K562 (cell line): ENCODE measurements at places on chromosomes 2 and 18. TPM values are rescaled to one million over a fixed set of nuclear protein-coding genes. Genes with fewer than 3 reads are reported as not detected.

The LYPD1 gene
- not detected in 2 replicates for total RNA-seq

The ARL6IP6 gene
- total RNA-seq = 31.5 and 33.9 TPM in 2 replicates

The ASIC4 gene
- total RNA-seq = 13.5 and 14.7 TPM in 2 replicates

The PLB1 gene
- total RNA-seq = 0.07 TPM in 1 of 2 replicates, not detected in the other

The ARHGEF4 gene
- not detected in 2 replicates for total RNA-seq

The STPG4 gene
- total RNA-seq = not detected in 2 replicates

The ASB18 gene
- not detected in 2 replicates for total RNA-seq

GRCh38 chr2:61065714-61066709, at the start of gene SANBR:
Gene SANBR (plus strand): TSS chr2:61065871. CDS start chr2:61070351, 4,480 bp downstream.
- peak; percentile 97 for DNase-seq

GRCh38 chr2:238947920-238948710, 100.2 kb downstream of the TWIST2 start:
- no peak for DNase-seq

DNA sequence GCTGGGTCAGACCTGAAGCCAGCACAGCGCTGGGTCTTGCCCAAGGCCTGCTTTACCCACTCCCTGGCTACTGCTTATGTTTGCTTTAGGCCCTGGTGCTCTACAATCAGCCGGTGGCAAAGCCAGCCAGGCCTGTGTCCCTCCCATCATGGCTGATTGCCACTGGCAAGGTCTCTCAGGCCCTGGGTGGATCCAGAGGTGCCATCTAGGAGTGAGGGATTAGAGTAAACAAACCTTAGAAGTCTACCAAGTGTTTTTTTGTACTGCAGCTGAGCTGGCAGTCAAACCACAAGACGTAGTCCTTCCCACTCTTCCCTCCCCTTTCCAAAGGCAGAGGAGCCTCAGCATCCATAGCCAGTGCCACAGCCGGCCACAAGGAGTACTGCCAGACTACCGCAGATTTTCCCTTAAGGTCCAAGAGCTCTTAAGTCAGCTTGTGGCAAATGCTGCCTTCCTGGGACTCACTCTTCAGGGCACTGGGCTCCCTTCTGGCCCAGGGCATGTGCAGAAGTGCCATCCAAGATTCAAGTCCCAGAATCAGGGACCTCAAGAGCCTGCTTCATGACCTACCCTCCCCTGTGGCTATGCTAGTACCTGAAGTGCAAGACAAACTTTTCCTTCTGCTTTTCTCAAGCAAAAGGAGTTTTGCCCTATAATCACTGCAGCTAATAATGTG, 20.0 kb downstream of the IL1RL2 start:
- no peak for DNase-seq

DNA sequence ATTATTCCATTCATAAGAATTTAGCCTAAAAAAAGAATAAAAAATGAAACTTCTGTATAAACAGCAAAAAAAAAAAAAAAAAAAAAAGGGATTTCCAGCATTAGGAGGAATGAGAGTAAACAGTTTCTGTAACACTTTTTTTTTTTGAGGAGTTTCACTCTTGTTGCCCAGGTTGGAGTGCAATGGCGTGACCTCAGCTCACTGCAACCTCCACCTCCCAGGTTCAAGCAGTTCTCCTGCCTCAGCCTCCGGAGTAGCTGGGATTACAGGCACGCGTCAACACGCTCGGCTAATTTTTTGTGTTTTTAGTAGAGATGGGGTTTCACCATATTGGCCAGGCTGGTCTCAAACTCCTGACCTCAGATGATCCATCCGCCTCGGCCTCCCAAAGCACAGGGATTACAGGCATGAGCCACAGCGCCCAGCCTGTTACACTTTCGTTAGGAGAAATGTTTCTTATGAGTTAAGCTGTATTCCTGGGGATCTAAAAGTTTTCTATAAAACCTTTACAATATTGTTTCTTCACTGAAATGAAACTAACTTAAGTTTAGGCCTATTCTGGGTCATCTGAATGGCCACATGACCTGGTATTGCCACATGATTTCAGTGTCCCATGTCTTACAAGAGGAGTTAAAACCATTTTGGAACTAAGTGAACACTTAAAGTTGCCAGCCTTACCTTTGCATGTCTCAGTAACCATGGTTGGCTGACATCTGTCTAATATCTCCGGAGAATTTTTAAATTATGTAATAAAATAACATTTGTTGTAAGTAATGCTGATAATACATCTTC, 17.5 kb downstream of the SMAD2 start:
- DNase-seq = no peak

- DNase-seq = no peak
These were observed 23.5 kb downstream of the MAL start for GRCh38 chr2:95048825-95049682.

DNA sequence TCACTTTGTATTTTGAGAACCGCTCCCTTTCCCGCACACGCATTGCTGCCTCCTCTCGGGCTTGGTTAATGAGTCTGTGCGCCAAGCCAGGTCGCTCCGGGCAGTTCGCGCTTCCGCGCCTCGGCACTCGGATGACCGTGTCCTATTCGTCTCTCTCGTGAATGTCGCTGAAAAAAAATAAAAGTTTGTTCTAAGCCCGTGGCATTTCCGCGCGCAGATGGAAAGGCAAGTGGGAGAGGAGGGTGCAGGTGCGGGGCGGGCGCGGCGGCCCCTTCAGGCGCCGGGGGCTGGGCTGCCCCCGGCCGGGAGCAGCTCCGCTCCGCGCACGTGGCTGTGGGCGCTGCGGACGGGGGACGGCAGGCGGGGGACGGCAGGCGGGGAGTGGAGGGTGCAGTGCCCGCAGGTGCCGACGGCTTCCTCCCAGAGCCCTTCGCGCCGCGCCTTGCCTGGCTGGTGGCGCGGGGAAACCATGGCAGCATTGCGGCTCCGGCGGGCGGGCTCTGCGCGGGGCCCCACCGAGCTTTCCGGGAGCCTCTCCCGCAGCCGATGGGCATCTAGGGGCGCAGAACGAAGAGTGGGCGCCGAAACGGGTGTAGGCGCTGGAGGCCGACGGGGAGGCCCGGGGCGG, 159.6 kb upstream of the SIX2 start:
- DNase-seq = no peak

DNA sequence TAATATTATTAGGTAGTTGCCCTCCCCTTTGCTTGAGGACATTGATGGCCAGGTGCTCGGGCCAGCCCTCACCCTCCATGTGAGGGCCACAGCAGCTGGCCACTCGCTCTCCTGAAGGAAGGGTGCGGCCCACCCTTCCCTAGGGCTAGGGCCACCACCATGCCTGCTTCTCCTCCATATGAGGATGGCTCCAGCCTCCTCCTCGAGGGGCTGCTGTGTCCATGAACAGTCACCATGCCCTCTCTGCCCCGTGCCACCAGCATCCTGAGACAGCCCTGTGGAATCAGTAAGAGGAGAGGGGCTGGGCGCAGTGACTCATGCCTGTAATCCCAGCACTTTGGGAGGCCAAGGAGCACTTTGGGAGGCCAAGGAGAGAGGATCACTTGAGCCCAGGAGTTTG, 2.4 kb downstream of the GPR17 start:
- DNase-seq = no peak

DNA sequence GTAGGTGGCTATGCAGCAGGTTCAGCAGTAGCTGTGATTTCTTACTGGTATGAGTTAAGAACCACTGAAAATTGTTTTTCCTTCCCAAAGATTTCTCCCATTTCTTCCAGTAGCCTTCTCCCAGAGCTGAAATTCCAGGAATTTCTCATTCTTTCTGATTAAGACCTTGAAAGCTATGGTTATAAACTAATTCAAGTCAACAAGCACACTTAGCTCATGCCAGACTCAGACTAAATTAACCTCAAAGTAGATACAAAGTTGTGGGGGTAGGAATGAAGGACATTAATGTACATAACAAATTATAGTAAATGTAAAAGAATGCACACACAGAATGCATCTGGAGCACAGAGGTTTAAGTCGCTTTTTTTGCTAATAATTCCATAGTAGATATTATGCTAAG, 103.6 kb upstream of the SOX11 start:
- DNase-seq = no peak

- DNase-seq = no peak
These were observed 32.6 kb upstream of the UBE2F start for GRCh38 chr2:237934186-237934585.

DNA sequence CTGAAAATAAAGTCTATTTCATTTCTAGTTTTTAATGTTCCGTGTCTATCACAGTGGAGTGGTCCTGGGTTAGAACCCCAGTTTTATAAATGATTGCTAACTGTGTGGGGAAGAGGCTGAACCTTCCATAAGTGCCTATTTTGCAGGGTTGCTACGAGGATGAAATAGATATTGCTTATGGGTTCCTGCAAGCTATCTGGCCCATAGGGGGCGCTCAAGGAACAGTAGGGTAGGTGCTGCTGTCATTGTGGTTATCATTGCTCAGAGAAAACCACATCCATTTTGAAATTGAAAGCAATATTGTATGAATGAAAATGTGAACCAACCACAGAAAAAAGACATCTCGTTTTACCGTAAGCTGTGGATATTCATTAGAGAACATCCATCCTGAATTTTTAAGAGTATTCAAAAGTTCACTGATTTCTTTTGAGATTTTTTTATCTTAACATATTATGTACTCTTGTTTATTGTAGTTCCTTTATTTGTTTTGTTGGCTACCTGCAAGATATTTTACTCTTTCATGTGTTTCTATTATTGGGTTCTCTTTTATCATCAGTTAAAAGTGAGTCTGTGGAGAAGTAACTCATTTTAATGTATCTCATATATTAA, 261.6 kb downstream of the NAPG start:
- DNase-seq = peak; percentile 68

GRCh38 chr2:44549856-44550255, 188.1 kb downstream of the CAMKMT start:
- no peak for DNase-seq

GRCh38 chr2:224545884-224546644, 39.1 kb downstream of the CUL3 start:
- peak; percentile 26 for DNase-seq
